ENCODE measurements at places on chromosomes 6 and 20.
A peak's percentile ranks its signal among the peaks of the same experiment; 100 is the strongest.

GRCh38 chr20:15708984-15709598, 864.2 kb downstream of the KIF16B start:
- DNase-seq, result no peak

- DNase-seq, result no peak
Observed at GRCh38 chr6:6696867-6697531, 108.5 kb downstream of the LY86 start.

GRCh38 chr6:170404697-170405096, 98.1 kb downstream of the FAM120B start:
- DNase-seq, result peak; percentile 8

DNA sequence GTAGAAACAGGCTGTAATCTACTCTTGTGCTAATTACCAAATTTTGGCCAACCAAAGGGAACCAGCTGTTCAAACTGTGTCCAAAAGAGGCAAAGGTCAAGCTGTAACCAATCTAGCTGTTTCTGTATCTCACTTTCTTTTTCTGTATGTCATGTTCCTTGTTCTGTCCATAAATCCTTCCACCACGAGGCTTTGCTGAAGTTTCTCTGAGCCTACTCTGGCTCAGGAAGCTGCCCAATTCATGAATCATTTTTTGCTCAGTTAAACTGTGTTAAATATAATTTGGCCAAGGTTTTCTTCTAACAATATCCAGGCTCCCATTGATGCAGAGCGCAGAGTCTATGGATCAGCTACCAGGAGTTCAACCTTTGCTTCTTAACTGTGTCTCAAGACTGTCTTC, 272.8 kb downstream of the TRDN start:
- no peak for DNase-seq

GRCh38 chr20:51374961-51375360, 167.6 kb downstream of the NFATC2 start:
- no peak for DNase-seq

DNA sequence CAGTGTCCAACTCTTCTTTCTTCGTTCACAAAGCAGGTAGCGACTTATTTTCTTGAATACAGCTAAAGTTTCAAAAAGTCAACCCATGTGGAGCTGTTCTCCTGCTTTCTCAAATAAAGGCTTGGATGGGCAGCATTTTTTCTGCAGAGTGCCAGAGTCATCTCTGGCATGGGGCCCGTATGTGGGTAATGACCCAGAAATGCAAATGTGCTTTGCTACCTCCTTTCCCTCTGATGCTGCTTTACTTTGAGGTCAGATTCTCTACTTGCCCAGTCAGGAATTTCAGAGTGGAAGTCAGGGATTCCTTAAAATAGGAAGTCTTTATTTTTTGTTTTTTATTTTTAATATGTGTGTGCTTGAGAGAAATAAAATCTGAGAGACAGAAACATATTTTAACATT, 4.9 kb downstream of the NKAIN2 start:
- DNase-seq, result peak; percentile 20

- no peak for DNase-seq
Observed at GRCh38 chr20:23668477-23668951, 20.3 kb downstream of the CST4 start.

- no peak for DNase-seq
Observed at GRCh38 chr6:149211046-149211571, 106.4 kb upstream of the TAB2 start.

- no peak for DNase-seq
Observed at GRCh38 chr6:169774347-169774746, 22.9 kb downstream of the ERMARD start.

DNA sequence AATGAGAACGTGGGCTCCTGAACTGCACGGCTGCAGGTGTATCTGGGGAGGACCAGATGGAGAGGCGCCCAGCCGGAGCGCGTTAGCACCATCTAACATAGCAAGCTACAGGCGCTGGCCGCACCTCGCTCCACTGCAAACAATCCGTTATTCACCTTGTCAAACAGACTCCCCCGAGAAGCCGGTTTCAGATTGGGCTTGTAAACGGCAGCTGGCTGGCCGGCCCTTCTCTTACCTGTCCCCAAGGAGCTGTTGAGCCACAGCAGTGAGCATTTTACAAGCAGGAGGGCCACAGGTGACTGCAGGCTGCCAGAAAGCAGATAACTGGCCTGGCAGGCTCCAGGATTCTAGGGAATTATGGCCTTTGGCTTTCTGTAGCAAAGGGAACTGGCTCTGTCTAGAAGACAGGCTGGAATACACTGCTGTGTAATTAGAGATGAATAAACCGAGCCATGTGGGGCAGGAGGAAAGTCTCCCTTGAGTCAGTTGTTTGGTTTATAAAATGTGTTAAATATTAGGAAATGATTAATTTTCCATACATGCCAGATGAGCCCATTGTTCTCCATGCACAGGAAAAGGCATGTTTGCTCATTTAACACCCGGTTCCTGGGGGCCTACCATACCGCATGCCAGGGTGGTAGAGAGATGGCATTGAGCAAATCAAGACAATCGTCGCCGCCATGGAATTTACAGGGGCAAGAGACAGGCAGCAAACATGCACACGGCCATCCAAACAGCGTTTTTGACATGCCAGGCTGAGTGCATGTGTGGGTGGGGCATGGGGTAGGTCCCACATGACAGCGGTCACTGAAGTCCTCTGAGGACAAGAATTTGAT, 159.3 kb downstream of the NFATC2 start:
- no peak for DNase-seq

DNA sequence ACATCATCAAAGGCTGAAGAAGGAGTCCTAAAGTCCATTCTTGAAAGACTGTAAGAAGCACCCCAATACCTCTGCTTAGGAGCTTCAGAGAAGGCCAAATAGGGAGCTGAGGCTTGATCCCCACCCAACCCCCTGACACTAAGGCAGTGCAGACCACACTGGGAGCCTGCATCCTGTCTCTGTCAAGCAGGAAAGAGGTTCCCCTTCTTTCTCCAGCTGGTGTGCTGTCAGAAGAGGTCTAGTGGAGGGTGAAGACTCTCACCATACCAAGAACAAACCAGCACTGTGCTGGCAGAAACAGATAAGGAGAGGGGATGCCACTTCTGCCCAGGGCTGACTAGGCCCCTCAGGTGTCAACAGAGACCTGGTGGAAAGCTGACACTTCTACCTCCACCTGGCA, 19.9 kb downstream of the GZF1 start:
- no peak for DNase-seq

DNA sequence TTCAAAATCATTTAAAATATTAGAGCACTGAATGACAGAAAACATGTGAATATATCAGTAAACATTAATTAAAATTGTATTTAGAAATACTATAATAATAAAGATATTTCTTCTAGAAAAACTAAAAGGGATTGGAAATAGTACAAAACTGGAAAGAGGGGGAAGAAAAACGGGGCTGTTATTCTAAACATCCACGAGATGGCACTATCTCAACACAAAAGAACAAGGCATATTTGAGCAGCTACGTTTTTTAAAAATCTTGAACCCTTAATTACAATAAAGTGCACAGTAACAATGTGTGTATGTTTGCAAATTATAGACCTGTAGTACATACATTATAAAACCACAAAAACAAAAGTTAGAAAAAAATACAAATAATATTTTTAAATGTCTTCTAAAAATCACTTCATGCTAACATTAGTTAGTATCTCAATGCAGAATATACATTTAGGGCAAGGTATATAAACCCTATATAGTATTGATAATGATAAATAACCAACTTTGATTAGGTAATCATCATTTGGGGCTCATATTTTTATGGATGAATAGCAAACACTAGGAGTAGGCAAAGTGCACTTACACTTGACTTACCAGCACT, 42.5 kb upstream of the PNISR start:
- DNase-seq, result no peak
